ENCODE measurements at places on chromosomes 5 and 9.

GRCh38 chr5:61498121-61498520 is 166.1 kb downstream of the ZSWIM6 start:
- no peak for DNase-seq

GRCh38 chr5:146698651-146699050 is 179.9 kb downstream of the PPP2R2B start:
- DNase-seq, result no peak

DNA sequence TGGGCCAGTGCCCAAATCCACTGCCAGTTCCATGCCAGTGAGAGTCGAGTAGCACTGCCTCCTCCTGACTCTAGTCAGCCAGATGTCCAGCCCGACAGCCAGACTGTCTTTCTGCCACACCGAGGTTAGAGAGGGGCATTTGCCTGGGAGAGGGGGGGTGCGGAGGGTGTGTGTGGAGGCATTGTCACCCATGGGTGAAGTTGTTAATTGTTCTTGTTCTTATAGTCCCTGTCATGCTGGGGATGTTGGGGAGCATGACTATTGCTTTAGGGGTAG is 1.1 kb downstream of the RGP1 start:
- DNase-seq, result no peak

DNA sequence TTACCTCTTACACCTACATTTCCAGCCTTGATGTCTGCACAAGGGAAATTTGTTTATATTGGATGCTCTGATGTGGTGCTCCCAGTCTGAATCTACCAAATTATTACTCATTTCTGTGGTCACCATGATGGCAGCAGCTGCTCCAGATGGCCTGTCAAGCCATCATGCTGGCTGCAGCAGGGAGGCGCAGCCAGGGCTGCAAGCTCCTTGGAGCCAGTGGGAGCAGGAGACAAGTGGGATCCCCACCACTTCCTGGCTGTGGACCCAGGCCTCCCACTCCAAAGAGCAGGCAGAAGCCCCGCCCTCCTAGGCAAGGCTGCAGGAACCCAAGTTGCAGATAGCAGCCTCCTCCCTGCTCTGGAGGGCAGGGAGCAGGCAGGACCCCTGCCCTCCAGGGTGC is 241.1 kb upstream of the ATP10B start:
- DNase-seq, result no peak

GRCh38 chr9:94806307-94806893 is 79.9 kb downstream of the AOPEP start:
- no peak for DNase-seq

GRCh38 chr5:124192716-124193115 is 553.7 kb downstream of the ZNF608 start:
- no peak for DNase-seq

DNA sequence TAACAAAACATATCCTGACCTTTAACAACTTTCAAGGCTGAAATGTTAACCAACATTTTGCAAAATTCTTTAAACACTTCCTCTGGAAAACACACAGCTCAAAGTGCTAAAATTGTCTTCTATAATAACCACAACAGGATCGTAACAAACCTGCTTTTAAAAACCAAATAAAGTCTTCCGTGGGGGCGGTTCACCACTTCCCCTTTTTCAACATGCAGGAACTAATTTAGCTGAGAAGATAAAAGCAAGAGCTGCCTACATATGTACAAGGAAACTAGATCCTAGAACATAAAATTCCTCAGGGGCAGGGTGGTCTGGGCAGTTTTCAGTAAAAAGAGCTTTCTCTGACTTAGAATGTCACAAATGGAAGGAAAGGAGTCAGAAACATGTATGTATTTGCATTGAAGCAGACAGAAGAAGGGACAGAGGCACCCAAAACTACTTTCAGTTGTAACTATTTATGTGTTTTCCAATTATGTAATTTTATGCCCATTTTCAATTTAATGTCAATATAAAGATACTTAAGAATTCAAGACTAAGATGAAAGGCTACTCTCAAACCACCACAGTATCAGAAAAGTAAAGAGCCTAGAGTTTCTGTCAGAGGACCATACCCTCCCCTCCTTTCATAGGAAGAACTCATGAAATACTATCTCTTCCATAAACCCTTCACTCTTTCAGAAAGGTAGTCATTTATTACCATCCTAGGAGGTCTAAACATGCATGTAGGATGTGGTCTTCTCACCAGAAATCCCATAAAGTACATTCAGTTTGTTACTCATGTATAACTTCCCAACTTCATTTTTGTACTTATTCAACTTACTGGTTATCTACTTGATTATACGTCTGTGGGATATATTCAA is 185.9 kb upstream of the RASA1 start:
- DNase-seq, result peak; percentile 58

DNA sequence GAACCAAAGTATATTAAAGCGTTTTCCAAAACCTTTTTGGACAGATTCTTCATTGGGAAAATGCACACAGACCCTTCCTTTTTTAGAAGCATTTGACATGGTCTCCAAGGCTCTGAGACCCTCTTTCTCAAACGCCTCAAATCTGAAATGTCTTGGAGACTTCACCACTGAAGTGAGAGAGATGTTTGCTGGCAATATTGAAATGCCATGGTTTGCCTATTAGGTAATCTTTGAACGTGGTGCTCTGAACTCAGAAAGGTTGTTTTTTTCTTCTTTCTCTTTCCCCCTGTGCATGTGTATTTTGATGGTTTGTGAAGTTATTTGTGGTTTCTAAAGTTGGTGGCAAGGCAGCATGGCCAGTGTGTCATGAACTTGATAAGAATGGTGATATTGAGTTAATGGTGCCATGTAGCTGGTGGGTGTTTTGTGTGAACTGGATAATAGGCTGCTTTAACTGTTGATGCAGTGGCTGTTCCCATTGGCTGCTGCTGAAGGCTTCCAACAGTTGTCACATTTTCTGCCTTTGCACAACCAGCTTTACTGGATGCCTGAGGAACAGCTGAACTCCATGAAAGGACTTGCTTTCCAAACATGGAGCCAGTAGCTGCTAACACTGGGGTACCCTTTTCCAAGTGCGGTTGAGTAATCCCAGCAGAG is 1.7 kb downstream of the PALM2AKAP2 start:
- DNase-seq, result no peak

Measured in transverse colon (tissue), 4 donors.